ENCODE measurements at places on chromosomes 4 and X.

- no peak for DNase-seq
Observed at GRCh38 chr4:19924761-19925160, 326.9 kb upstream of the SLIT2 start.

DNA sequence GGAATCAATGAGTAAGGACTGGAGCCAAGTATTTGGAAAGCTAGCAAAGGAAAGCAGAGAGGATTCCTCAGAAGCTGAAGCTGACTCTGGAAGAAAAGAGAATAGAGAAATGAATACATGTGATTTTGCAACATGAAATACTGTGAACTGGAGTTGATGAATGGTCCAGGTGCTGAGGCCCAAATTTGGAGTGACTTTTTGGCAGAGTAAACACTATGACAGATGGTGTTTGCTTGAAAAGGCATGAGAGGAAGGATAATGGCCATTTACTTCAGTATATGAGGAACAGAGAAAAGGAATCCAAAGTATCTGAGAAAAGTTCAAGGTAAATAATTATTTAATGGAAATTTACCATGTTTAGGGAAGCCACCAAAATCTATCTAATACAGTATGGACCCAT, 236.7 kb downstream of the SLITRK2 start:
- DNase-seq, result no peak

DNA sequence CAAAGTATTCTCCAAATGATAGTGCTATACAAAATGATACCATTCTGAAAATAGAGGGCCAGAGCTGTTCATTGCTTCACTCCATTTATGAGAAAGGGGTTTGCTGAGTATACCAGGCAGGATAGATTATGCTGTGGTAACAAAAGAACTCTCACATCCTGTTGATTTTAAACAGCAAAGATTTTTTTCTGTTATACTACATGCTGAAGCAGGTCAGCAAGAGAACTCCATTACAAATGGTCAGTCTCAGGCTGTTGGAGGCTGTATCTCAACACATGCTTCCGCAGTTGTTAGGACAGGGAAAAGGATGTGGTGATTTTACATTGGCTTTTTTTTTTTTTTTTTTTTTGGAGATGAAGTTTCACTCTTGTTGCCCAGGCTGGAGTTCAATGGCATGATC, 13.7 kb upstream of the KLHL5 start:
- no peak for DNase-seq

GRCh38 chr4:38670109-38670901, 6.3 kb downstream of the KLF3 start:
- DNase-seq, result no peak

DNA sequence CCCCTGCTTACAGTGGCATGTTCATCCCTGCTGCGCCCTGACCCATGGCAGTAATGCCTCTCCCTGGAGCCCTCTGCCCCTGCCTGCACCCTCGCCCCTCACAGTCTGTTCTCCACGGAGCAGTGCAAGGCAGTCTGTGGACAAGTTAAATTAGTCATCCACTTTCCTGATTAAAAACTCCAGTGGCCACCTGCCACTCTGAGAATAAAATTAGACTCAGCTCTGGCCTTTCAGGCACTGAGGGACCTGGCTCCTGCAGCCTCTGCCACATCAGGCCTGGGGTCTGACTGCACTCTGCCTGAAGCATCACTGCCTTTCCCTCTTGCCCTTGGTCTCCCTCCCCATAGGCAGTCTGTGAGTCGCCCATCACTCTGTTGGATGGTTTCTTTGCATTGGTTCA, 53.6 kb downstream of the GRK4 start:
- no peak for DNase-seq

- no peak for DNase-seq
Observed at GRCh38 chr4:149825336-149825735, 9.7 kb upstream of the IQCM start.

GRCh38 chr4:140372751-140373327, 607 bp upstream of the SCOC start:
- DNase-seq, result peak; percentile 29

GRCh38 chr4:96729641-96730040, 889.7 kb downstream of the PDHA2 start:
- DNase-seq, result no peak

Measured in T-cell (primary cell).